ENCODE measurements at places on chromosomes 5 and 9. TPM values are rescaled to one million over a fixed set of nuclear protein-coding genes. Genes with fewer than 3 reads are reported as not detected.

GRCh38 chr9:74887041-74887980 lies at the start of gene TRPM6:
Gene TRPM6 (minus strand): TSS chr9:74887921. CDS start chr9:74887856, 65 bp downstream.
- H3K27ac ChIP-seq = peak within 1 kb of the TSS; percentile 71
- peak; percentile 88 for DNase-seq
- no peaks in the 10 kb centered on the region for H3K27me3 ChIP-seq

DNA sequence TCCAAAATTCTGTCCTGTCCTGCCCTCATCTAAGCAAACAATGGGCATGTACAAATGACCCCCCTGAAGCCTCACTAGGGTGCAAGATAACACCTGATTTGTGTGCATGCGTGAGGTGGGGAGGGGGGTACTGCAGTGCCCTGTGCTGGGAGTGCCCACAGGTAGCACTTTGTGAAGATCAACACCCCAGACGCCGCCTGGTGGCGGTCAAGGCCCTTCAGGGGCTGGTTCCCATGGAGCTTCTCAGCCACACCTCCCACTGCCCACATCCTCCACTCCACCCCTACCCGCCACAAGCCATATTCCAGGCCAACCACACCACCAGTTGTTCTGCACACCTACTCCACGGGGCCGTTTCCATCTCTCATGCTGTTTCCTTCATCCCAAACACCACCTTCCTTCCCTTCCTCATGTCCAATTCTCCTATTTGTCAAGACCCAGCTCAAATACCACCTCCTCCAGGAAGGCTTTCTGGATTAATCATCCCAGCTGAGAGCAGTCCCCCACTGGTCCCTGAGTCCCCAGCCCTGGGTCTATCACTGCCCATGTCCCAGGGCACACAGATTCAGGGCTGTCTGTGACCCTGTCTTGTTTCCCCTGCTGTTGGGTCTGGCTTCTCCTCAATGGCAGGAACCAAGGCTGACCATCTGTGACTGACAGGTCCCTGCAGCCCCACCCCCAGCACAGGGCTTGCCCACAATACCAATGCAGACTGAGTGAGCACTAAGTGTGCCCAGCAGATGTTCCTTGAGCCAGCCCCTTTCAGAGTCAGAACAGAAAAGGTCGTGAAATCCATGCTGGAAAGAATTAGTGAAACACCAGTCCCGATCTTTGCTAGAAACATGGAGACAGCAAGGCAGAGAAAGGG lies 178.4 kb downstream of the PAX5 start:
- no peak overlapping the region for H3K27ac ChIP-seq
- no peaks in the 10 kb centered on the region for H3K4me1 ChIP-seq
- no peak overlapping the region for H3K4me3 ChIP-seq
- DNase-seq = no peak

GRCh38 chr5:61878471-61878870 lies 427.5 kb upstream of the KIF2A start:
- H3K4me3 ChIP-seq = no peak overlapping the region
- no peaks in the 10 kb centered on the region for H3K36me3 ChIP-seq
- H3K4me1 ChIP-seq = no peaks in the 10 kb centered on the region
- no peak for DNase-seq

- DNase-seq = no peak
- H3K4me3 ChIP-seq = no peak overlapping the region
- no peaks in the 10 kb centered on the region for H3K4me1 ChIP-seq
- no peak overlapping the region for H3K27ac ChIP-seq
- no peaks in the 10 kb centered on the region for H3K27me3 ChIP-seq
- no peaks in the 10 kb centered on the region for H3K36me3 ChIP-seq
Observed at GRCh38 chr9:96156171-96156974, 145.6 kb downstream of the HSD17B3 start.

DNA sequence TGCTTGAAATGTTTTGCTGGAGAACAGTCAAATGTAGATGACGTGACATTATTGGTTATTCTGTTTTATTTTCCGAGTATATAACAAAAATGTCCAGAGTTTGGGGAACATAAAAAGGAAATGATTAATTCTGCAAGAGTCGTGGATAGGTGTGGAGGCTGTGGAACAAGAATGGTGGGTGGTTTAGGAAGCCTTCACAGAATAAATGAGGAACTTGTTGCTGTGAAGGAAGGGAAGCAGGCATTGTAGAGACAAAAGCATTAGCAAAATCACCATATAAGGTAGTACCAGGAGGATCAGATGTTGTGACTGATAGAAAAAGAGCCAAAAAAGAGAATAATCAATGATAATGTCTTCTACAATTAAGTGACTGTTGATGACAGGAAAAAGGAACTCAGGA lies 66.2 kb upstream of the CNTLN start:
- H3K36me3 ChIP-seq = no peaks in the 10 kb centered on the region
- H3K27me3 ChIP-seq = no peaks in the 10 kb centered on the region

DNA sequence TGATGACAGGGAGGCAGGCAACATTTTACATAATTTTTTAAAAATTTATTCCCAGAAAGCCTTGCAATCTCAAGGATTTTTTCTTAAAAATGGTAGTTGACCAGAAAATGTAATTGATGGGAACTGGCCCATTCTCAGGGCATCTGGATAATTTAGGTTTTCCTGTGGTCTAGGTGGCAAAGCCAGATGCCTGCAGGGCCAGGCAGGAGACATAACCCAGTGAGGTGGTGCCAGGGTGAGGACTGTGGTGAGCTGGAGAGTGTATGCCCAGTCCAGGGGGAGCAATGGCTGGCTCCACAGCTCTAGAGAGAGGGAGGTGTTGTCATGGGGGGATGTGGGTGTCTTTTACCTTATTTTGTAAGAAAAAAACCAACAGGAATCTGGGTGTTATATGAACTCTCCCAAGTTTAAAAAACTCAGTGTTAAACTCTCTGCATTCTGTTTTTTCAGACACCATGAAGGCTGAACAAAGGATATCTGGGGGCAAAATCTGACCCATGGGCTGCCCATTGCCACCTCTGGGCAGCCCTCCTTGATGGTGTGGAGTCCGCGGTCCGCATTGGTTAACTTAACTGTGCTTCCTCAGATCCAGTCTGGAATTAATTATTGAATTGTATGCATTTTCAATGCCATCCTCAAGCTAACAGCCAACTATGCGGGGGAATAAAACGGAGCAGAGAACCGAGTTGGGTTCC lies 43.9 kb downstream of the BOD1 start:
- no peaks in the 10 kb centered on the region for H3K27me3 ChIP-seq
- no peak overlapping the region for H3K4me3 ChIP-seq
- no peaks in the 10 kb centered on the region for H3K4me1 ChIP-seq

DNA sequence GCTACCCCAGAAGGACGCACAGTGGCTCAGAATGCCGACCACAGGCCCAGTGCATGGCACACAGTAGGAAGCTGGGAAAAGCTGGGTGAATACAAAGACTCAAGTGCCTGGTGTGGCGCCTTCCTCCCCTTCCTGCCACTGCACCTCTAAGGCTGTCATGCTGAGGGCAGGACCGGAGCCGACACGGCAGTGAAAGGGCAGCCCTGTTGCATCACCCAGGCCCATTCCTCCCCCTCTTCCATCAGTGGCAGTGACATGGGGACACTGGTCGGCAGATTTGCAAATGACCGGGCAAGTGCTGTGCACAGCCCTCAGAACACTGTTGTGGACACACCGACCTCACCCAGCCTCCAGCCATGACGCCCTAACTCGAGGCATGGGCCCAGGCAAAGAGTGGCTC lies 84.0 kb downstream of the STK10 start:
- no peak overlapping the region for H3K4me3 ChIP-seq
- peaks cover 7% of the 10 kb centered on the region for H3K4me1 ChIP-seq
- H3K27me3 ChIP-seq = no peaks in the 10 kb centered on the region
- no peaks in the 10 kb centered on the region for H3K36me3 ChIP-seq

GRCh38 chr9:136854113-136854841 lies 2.1 kb downstream of the MAMDC4 start:
- H3K27me3 ChIP-seq = no peaks in the 10 kb centered on the region
- no peak overlapping the region for H3K4me3 ChIP-seq
- peak; percentile 25 for DNase-seq
- H3K4me1 ChIP-seq = peaks cover 24% of the 10 kb centered on the region
- no peaks in the 10 kb centered on the region for H3K36me3 ChIP-seq

DNA sequence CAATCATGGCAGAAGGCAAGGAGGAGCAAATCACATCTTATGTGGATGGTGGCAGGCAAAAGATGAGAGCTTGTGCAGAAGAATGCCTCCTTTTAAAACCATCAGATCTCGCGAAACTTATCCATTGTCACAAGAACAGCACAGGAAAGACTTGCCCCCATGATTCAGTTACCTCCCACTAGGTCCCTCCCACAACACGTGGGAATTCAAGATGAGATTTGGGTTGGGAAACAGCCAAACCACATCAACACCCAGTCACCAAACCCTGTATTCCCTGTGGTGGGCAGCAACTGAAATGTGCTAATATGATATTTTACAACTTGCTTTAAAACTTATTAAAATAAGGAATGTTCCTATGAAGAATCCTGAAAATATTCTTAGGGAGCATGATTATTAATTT lies 54.2 kb downstream of the RASGRF2 start:
- H3K27me3 ChIP-seq = no peaks in the 10 kb centered on the region
- H3K36me3 ChIP-seq = no peaks in the 10 kb centered on the region
- no peak for DNase-seq
- H3K27ac ChIP-seq = no peak overlapping the region
- no peaks in the 10 kb centered on the region for H3K4me1 ChIP-seq

DNA sequence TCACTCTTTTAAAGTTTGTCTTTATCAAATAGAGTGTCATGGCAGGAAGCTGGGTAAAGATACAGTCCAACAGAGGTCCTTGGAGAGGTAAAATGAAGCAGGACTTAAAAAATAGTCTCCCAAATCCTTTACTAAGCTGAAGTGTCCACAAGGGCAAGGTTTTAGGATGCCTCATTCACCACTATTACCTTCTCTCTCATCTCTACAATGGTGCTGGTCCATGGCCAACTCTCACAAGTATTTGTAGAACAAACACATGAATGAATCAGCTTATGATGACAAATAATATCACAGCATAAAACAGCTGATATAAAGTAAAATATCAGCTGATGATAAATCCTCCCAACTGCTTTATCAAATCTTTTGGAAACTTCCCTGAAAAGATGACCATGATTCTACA lies 162.3 kb upstream of the ZNF462 start:
- no peak overlapping the region for H3K4me3 ChIP-seq
- H3K27ac ChIP-seq = no peak overlapping the region
- no peaks in the 10 kb centered on the region for H3K4me1 ChIP-seq
- H3K36me3 ChIP-seq = no peaks in the 10 kb centered on the region
- no peak for DNase-seq
- H3K27me3 ChIP-seq = no peaks in the 10 kb centered on the region

GRCh38 chr9:5263351-5264218 lies 32.4 kb downstream of the INSL4 start:
- H3K27me3 ChIP-seq = no peaks in the 10 kb centered on the region
- H3K27ac ChIP-seq = no peak overlapping the region
- H3K36me3 ChIP-seq = no peaks in the 10 kb centered on the region
- H3K4me1 ChIP-seq = no peaks in the 10 kb centered on the region

- no peaks in the 10 kb centered on the region for H3K27me3 ChIP-seq
- no peaks in the 10 kb centered on the region for H3K4me1 ChIP-seq
- no peak overlapping the region for H3K27ac ChIP-seq
- H3K36me3 ChIP-seq = no peaks in the 10 kb centered on the region
- no peak for DNase-seq
Observed at GRCh38 chr5:76365561-76365960, 37.5 kb upstream of the IQGAP2 start.

DNA sequence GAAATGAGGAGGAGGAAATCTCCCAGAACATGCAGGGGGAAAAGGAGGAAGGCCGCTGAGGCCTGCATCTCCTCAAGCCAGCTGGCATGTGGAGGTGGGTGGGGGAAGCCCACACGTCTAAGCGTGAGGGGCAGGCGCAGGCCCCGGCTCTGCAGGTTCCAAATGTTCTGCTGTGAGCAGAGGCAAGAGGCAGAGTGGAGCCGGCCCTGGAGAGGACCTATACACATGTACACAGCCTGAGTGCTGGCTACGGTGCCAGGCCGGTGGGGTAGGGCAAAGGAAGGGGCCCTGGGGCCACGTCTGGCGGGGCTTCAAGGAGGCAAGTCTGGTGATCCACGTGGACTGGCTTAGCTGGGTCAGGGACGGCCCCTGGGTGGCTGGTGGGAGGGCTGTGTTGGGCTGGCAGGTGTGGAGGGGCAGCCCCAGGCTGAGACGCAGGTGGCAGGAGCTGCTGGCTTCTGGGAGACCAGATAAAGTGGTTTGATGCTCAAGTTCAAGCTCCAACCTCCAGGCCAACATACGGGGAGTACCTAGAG lies 26.4 kb downstream of the LPCAT1 start:
- H3K27ac ChIP-seq = no peak overlapping the region
- no peak for DNase-seq
- H3K36me3 ChIP-seq = no peaks in the 10 kb centered on the region
- no peak overlapping the region for H3K4me3 ChIP-seq
- peaks cover 5% of the 10 kb centered on the region for H3K4me1 ChIP-seq

- no peaks in the 10 kb centered on the region for H3K36me3 ChIP-seq
- H3K27me3 ChIP-seq = no peaks in the 10 kb centered on the region
- no peaks in the 10 kb centered on the region for H3K4me1 ChIP-seq
- no peak overlapping the region for H3K27ac ChIP-seq
Observed at GRCh38 chr5:89711526-89711925, 698.0 kb downstream of the CETN3 start.

DNA sequence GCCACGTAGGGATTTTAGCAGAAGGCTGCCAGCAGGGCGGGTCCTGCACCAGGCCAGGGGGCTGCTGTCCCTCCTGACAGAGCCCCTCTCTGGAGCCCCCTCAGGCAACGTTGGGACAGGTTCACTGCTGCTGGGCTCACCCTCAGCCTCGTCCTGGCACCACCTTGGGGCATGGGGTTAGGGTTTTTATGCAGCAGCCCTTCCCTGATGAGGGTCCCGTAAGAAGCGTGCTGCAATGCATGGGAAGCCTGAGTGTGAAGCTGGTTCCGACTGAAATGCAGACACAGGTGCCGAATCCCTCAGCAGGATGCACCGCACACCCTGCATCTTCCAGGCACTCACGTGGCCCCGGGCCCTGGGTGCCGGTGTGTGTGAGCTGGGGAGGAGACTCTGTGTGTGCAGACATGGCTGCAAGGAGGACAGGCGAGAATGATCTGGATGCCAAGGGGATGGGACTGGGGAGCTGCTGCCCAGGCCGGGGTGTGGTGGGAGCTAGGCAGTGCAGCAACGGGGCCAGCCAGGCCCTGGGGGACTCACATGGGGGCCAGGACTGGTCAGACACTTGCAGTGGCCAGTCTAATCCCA lies 27.1 kb downstream of the ZDHHC11B start:
- H3K4me1 ChIP-seq = peaks cover 21% of the 10 kb centered on the region
- peak; percentile 24 for DNase-seq
- no peak overlapping the region for H3K4me3 ChIP-seq
- H3K27ac ChIP-seq = no peak overlapping the region
- H3K27me3 ChIP-seq = no peaks in the 10 kb centered on the region

DNA sequence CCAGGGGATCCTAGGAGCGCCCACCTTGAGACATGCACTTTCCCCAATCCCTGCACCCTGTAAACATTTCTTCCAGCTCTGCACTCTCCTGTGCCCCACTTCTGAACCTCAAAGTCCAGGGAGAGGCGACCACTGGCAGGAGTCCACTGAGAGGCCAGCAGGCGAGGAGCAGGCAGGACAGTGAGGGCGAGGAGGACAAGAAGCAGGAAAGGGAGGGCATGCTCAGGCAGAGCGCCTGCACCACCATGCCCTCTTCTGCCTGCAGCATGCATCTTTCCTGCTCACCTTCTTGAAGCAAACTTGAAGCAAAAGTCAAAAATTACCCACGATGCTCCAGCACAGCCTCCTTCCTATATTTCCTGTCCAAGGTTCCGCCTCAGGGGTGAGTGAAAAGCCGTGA lies 10.1 kb downstream of the ARSB start:
- DNase-seq = no peak
- peaks cover 34% of the 10 kb centered on the region for H3K4me1 ChIP-seq

INSL6 gene
- total RNA-seq = not detected

LIFR gene
- total RNA-seq = 10.3 TPM
